ENCODE measurements at places on chromosomes 4 and X.

DNA sequence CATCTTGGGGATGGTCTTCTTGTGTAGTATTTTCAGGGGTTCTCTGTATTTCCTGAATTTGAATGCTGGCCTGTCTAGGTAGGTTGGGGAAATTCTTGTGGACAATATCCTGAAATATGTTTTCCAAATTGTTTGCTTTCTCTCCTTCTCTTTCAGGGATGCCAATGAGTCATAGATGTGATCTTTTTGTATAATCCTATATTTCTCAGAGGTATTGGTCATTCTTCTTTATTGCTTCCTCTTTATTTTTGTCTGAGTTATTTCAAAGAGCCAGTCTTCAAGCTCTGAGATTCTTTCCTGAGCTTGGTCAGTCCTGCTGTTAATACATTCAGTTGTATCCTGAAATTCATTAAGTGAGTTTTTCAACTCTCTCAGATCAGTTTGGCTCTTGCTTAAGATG, 73.1 kb downstream of the MAMLD1 start:
- DNase-seq, result no peak

DNA sequence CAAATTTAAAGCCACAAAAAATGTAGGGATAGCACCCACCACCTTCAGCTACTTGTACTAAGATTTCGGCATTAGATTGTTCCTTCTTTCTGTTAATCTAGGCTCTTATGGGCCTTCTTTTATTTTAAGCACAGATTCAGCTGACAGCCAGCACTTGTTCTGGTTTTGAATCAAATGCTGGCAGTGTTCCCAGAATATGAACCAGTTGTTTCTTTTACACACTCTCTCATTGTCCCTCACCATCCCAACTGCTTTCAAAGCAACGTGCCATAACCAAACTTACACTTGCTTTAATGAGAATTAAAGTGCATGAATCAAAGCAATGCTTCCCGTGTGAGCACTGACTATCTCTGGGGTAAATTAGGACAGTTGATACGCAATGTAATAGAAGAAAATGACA, 744.5 kb upstream of the FAM241A start:
- no peak for DNase-seq

DNA sequence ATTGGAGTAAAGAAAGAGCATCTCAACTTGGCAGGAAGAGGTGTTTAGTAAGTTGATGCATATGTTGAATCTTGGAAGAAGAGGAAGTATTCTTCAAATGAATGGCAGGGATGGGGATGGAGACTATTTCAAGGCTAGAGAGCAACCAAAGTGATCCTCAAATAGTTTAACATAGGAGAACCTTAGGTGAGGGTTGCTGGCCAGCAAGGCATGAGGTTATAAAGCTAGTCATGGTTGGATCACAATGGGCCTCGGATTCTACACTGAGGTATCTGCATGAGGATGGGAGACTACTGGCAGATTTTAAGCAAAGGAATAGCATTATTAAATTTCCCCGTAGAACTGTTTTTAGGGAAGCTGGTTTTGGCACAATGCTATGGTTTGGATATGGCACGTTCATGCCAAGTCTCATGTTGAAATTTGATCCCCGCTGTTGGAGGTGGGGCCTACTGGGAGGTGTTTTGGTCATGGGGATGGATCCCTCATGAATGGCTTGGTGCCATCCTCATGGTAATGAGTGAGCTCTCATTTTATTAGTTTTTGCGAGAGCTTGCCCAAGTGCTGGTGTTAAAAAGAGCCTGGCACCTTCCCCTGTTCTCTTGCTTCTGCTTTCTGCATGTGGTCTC, 41.9 kb upstream of the ETNPPL start:
- no peak for DNase-seq

DNA sequence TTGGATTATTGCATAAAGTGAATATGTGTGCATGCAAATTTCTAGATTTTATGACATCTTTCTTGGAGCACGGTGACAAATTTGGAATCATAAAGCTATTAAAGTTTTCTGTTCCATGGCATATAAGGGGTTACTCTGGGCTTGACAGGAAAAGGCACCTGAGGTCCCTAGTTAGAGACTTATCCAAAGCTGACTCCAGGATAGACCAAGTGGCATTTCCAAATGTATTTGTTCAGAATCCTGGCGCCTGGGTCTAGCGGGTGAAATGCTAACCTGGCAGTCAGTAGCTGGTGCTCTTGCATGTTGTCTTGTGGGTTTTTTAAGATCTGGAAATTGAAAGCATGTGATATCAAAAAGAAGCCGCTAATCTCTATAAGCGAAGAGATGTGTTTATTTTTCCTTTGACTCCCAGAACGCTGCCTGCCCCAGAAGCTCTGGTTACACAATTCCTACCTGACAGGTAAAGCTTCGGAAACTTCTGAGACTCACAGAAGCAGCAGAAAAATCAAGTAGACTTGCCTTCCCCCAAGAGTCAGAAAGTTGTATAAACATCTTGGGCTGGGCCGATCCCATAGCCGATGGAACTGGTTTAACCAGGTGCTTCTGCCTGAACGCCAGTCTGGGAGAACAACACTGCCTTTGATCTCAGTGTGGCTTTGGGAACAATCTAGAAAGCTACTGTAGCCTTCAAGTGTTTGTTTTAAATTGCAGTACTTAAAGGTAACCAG, 12.9 kb upstream of the ZCCHC4 start:
- no peak for DNase-seq

DNA sequence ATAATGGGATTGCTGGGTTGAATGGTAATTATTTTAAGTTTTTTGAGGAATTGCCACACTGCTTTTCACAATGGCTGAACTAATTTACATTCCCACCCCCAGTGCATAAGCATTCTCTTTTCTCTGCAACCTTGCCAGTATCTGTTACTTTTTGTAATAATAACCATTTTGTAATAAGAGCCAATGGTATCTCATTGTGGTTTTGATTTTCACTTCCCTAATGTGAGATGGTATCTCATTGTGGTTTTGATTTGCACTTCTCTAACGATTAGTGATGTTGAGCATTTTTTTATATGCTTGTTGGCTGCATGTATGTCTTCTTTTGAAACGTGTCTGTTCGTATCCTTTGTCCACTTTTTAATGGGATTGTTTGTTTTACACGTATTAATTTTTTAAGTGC, 213.1 kb upstream of the HDX start:
- DNase-seq, result no peak

DNA sequence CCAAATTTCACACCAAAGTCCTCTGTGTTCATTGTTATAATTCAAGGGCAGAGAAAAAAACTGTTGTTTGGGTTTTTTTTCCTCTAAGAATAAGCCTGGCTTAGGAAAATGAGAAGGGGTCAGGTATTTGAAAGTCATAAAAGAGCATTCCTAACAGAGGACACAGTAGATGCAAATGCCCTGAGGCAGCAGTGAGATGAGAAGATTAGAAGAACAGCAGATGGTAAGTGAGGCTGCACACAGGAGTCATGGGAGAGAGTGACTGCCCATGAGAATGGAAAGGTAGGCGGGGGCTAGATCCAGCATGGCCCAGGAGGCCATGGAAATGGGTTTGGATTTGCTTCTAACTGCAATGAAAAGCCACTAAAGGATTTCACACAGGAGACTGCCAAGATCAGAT, 107.5 kb upstream of the RBPJ start:
- DNase-seq, result no peak

DNA sequence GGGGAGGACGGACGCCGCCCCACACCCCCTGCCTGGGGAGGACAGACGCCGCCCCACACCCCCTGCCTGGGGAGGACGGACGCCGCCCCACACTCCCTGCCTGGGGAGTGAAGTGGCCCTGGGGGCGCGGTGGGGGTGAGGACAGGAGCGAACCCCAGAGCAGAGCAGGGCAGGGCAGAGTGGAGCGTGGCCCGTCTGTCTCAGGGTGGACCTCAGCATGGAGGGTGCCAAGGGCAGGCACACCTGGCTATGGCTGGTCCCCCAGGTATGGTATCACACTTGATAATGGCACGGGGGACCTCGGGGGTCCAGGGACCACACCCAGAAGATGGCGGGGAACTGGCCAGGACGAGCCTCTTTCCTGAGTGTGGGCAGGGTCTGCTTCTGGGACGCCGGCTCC, 9.6 kb downstream of the LRPAP1 start:
- no peak for DNase-seq

DNA sequence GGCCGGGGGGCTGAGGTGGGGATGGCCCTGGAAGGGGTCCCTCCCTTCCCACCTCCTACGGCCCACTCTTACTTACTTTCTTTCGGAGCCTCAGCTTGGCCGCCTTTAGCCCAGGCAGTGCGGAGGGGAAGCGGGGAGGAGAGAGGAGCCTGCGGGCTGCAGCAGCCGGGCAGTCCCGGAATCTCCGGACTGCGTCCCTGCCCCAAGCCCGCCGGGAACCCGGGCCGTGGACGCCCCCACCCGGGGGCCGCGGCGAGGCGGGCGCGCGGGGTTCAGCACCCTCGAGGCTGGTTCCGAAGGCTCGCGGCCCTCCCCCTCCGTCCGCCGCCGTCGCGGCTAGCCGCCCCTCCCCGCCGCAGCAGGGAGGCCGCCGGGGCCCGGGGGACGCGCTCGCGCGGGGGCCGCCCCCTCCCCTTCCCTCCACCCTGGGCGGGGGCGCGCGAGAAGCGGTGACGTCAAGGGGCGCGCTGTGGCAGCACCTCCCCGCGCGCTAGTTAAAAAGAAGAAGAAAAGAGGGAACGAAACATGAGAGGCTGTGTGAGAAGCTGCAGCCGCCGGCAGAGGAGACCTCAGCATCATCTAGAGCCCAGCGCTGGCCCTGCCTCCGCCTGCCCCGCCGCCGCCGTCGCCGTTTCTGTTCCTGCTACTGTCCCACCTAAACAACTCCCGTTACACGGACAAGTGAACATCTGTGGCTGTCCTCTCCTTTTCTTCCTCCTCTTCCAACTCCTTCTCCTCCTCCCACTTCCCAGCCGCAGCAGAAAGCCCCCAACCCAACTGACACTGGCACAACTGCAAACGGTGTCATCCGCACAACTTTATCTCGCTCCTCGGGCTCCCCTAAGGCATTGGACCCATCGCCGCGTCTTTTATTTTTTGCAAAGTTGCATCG, at the start of gene HHIP:
Gene HHIP (plus strand): TSS at position 526 of the 892 bp plus-strand sequence. CDS start 520 bp downstream, outside the sequence.
- no peak for DNase-seq

- no peak for DNase-seq
These were observed 95.7 kb downstream of the CPZ start for GRCh38 chr4:8688041-8688907.

DNA sequence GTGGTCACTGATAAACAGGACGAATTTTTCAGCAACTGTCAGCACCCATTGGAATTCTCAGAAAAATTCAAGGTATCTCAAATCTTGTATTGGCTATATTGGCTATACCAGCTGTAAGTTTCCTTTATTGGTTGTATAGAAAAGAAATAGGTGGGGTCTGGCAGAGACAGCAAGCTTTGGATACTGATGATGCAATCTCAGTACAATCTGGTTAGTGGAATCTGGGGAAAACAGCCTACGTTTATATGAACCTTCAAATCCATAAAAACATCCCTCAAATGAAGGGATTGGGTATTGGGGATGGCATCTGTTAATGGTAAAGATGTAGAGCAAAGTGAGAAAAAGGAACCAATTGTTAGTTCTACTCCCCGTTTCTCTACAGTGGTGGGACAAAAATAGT, 76.4 kb upstream of the MBNL3 start:
- no peak for DNase-seq

DNA sequence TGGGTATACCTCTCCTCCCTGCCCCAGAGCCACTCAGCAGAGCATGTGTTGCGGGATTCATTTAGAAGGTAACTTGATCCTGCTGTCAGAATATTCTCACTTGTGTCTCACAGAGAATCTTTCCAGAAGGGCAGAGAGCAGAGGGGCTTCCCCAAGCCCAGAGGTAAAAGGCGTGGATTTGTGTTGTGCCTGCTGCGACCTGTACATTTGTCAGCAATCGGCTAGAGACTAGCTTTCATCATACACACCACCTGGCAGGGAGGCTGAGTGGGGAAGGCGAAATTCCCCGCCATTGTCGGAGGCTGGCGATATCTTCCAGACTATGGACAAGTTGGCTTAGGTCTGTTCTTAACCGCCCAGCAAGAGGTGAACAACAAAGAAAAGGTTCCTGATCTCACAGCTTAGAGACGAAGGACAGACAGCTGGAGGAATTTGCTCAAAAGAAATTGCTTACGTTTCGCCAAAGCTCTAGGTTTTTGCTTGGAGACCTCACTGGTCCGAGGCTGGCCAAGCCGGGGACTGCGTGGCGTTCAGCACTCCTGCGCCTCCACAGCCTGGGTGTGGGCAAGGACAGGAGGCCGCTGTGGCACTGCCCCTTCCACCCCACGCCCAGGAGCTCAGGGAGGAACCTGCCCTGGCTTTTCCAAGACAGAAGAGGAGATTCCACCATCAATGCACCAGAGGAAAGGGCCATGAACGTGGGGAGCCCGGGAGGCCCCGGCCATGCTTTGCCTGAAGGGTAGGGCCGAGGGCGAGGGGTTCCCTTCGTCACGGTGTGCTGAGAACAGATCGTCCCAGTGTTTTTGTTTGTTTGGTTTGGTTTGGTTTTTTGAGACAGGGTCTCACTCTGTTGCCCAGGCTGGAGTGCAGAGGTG, 69.4 kb downstream of the DCTD start:
- DNase-seq, result no peak

DNA sequence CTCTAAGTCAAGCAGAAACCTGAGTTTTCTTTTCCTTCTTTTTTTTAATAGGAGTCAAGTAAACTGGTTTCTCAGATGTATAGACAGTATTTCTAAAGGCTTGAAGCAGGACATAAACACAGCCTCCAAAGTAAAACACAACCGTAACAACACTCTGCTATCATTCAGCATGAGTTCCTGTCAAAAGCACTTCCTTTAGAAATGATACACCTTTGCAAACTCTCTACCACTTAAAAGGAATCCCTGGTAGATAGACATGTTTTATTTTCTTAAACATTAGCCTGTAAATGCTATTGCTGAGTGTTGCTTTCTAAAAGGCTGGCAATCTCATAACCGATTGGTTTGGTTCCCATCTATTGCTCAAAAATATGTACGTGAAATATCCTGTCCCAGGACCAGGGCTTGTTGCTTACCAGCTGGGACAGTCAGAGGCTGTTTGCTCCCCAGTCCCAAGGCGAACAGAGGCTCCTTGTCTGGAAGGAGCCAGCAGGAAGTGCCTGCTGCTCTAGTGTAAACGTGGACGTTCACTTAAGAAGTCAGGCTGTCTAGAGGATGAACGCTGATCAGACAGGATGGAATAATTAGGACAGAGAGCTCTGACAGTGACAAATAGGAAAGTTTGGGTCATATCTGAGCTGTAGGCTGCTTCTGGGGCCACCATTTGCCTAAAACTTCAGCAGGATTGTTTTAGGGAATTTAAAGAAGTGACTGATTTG, 173.9 kb upstream of the KLF3 start:
- DNase-seq, result no peak

DNA sequence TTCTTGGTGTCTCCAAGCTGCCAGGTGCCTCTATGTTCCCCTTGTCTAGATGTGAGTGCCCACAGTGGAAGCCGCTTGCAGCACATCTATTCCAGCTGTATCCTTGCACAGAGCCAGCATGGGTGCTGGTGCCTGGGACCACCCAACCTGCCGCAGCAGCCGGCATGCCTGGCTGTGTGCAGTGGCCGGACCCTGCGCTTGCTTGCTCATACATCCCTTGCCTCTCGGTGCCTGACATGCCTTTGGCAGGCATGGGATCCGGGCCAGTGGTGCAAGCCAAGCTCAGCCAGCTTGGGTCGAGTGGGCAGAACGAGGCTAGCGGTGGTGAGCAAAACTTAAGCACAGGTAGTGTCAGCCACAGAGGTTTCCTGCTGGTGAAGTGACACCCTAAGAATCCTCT, 355.1 kb downstream of the TLL1 start:
- no peak for DNase-seq

Measured in activated T-helper 1 cell treated with anti-CD3 and anti-CD28 coated beads, Interleukin-2, amount 50 U/mL, for 16 hours (primary cell).